ENCODE measurements at places on chromosomes 1 and 21.

DNA sequence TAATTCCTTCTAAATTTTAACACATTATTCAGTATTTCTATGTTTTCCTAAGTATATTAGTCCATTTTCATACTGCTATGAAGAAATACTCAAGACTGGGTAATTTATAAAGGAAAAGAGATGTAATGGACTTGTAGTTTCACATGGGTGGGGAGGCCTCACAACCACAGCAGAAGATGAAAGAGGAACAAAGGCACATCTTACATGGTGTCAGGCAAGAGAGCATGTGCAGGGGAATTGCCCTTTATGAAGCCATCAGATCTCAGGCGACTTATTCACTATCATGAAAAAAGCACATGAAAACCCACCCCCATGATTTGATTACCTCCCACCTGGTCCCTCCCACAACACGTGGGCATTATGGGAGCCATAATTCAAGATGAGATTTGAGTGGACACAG is 15.6 kb downstream of the GBP5 start:
- DNase-seq, result no peak

DNA sequence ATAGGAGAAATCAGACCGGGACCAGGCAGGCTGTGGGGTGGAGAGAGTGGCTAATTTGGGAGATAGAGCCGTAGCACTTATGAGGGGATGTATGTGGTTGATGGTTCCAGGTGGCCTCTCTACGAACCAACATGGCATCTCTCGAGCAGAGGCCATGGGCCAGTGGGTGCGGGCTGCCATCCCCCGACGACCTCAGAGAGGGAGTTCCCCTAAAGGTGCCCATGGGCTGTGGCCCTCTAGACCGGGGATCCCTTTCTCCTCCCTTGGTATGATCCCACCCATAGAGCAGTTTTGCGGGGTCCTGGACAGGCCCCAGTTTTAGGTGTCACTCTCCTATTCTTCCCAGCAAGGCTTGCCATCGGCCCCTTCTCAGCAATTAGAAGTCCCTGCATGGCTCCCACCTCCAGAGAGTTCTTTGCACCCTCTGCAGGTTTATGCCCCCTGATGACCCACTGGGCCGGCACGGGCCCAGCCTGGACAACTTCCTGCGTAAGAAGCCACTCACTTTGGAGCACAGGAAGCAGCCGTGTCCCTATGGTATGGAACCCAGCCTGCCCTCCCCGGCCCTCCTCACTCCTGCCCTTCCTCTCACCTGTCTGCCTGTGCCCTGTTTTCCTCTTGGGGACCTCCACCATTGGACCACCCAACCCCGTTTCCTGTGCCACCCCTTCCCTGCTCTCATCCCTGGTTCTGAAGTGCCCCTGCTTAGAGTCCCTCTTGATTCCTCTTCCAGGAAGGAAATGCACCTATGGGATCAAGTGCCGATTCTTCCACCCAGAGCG is 7.8 kb downstream of the ZC3H12A start:
- DNase-seq, result no peak

GRCh38 chr1:65357291-65357960 is 48.1 kb downstream of the DNAJC6 start:
- DNase-seq, result no peak

- DNase-seq, result no peak
Observed at GRCh38 chr21:15809818-15810217, 80.0 kb downstream of the USP25 start.

GRCh38 chr1:224253721-224254120 is 70.7 kb downstream of the DEGS1 start:
- DNase-seq, result no peak

- no peak for DNase-seq
Observed at GRCh38 chr1:221284028-221284427, 404.8 kb downstream of the HLX start.

GRCh38 chr1:161017756-161018630 is 3.0 kb downstream of the F11R start:
- DNase-seq, result no peak

DNA sequence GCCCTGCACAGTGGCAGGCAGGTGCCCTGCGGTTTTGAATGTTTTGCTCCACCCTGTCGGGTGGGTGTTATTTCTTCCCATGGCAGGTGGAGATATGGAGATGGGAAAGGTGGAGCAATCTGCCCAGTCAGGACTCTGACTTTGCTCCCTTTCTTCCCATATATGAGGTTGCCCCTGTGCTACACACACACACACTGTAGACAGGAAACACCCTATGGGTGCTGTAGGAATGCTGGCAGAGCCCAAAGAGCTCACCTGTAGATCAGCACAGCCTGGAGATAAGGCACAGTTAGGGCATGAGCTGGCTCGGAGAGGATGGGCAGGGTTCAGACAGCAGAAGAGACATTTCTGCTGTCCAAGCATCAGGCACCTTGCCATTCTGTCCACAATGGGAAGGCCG is 246.0 kb upstream of the AJAP1 start:
- DNase-seq, result no peak

DNA sequence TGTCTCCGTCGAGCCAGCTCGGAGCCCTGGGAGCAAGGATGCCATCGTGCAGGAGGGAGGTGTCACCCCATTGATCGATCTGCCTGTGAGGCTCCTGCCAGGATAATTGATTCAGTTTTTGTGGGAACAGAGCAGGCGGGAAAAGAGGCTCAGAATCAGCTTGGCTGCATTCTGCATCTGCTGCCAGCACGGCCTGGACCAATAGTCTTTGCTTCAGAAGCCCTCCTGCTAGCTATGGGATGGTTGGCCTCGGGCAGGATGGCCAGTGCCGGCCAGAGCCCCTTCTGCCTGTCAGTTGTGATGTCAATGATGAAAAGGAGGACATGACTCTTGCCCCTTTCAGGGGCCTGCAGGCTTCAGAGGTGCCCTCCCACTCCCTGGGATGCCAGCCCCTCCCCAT is 39.6 kb downstream of the PTPRF start:
- no peak for DNase-seq

DNA sequence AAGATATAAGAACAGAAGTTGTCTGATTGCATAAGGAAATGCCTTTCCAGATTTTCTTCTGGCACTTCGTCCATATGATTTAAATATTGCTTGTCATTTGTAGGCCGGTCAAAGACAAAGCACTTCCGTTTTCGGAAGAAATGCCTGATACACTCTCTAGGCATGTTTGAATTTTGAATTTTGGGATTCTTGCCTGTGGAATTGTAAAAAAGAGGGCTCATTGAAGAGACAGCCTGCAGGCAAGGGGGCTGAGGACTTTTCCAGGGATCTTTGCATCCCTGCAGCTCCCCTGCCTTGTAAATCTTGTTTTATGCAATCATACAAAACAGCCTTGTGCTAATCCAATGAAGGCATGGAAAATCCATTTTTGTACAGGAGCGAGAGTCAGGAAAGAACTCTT is 7.4 kb downstream of the GBP4 start:
- no peak for DNase-seq

DNA sequence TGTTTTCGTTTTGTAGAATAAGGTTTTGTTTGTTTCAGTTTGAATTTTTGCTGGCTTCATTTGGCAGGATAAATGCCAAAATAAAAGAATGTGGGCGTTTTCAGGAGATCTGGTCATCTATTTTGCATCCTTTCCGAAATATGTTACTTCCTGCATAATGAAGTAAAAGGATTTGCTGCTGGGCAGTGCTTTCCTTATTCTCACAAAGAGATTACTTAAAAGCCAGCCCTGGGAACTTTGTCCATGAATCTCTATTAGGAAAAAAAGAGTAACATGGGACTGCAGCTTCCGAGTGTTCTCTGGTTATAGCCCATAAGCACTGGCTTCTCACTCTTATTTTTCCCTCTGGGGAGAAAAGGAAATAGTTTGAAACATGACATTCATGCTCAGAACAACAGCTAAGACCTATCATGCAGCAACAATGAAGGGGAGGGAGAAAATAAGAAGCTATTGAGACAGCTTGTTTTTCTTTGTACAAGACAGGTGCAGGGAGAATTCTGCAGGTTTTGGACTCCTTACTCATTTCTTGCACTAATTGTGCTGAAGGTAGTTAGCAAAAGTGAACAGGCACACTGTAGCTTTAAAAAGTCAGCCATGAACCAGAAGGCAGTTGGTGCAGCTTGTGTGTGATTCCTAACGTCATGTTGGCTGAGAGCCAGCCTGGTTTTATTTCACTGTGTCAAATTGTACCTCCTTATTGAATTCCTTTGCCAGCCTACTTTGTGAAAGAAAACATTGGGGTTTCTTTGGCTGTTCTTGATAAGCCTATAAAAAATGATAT is at the start of gene SAMD13:
TSS of gene SAMD13 (plus strand) at position 705 of the 781 bp plus-strand sequence. CDS start 1,527 bp downstream, outside the sequence.
- DNase-seq, result peak; percentile 88

DNA sequence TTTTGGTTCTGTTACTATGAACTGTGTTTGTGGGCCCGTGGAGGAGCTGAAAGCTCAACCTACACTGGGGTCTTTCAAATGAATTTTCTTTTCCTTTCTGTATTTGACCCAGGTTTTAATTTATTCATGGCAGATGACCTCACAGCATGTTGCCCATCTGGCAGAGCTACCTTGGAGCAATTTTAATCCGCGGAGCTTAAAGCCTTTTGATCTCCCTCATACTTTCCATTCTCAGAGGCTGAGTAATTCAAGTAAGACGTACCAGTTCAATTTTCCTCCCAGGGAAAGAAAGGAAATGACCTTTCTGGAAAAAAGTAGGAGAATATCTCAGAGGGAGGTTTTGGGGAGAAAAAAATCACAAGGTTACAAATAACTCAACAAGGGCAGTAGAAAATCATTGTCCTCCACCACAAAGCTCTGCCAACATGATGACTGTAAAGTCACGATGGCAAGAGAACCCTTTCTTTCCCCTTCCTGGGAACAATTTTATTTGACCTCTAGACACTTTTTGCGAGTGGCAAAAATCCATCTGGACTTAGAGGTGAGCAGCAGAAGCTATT is 21.6 kb upstream of the PCP4 start:
- no peak for DNase-seq

All from NCI-H1694 treated with DMSO at 0.1 percent for 48 hours (cell line).